CD4-positive, alpha-beta T cell treated with Interleukin-4 for 4 hours (primary cell): ENCODE measurements at places on chromosomes 7 and 10.

- DNase-seq = no peak
These were observed 7.6 kb downstream of the SAP25 start for GRCh38 chr7:100566018-100566531.

DNA sequence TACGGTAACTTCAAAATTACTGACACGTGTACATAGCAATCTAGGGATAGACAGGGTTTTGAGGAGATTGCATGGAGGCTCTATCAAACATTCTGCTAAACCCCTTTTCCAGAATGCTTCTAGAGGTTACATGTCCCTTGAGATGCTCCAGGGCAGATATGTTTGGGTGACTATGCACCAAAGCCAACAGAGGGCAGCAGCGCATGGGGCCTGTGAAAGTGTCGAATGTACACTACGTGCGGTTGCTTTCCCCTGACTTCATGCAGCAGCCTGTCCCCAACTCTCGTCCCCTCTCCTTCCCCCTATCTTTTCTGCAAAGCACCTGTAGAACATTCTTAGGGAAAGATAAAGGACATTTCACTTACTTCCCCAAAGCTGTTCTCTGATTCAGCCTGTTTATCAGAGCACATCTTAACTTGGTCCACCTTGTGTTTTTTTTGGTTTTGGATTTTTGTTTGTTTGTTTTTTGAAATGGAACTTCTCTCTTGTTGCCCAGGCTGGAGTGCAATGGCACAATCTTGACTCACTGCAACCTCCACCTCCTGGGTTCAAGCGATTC is 90.2 kb downstream of the UBE3C start:
- DNase-seq = peak; percentile 5

DNA sequence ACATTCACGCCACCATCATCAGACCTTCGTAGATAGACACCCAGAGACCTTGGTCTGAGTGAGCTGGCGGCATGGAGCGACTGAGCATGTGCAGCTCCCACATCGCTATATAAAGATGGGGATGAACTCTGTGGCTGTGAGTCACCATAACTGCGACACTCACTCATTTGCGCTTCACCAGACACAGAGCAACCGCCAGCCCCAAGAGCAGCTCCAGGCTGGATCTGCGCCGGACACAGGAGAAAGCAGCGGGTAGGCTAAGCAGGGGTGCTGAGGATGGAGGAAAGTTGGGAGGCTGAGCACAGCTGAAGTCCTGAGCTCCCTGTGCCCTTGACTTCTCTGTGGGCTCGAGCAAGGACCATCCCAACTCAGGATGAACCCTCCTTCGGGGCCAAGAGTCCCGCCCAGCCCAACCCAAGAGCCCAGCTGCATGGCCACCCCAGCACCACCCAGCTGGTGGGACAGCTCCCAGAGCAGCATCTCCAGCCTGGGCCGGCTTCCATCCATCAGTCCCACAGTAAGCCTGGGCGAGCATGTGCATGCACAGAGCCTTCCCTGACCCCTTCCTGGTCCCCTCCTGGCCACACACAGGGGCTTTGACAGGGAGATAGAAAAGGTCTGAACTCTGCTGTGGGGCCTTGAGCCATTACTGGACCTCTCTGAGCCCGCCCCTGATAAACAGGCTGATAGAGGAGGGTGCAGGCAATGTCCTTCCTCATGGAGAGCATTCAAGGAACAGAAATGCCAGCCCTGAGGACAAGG is at the start of gene OPN4:
OPN4 (plus strand) TSS at position 137 of the 762 bp plus-strand sequence; CDS start at position 374, 237 bp downstream.
- no peak for DNase-seq

- peak; percentile 71 for DNase-seq
These were observed at the start of gene PCBD1 for GRCh38 chr10:70887804-70888800. PCBD1 (minus strand) TSS chr10:70888565; CDS start chr10:70888533, 32 bp downstream.

- no peak for DNase-seq
These were observed 11.7 kb downstream of the POLL start for GRCh38 chr10:101576211-101576863.

DNA sequence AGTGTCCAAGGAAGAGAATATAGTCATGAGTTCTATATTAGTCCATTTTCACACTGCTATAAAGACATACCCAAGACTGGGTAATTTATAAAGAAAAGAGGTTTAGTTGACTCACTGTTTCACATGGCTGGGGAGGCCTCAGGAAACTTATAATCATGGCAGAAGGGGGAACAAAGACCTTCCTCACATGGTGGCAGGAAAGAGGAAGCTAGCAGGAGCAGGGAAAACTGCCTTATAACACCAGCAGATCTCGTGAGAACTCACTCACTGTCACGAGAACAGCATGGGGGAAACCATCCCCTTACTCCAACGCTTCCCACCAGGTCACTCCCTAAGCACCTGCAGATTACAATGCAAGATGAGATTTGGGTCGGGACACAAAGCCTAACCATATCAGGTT is 139.0 kb upstream of the ZNF438 start:
- DNase-seq = no peak
